ENCODE measurements at places on chromosomes 2 and 18.

- no peak for DNase-seq
Measured at GRCh38 chr2:8515864-8516533, 165.9 kb upstream of the ID2 start.

DNA sequence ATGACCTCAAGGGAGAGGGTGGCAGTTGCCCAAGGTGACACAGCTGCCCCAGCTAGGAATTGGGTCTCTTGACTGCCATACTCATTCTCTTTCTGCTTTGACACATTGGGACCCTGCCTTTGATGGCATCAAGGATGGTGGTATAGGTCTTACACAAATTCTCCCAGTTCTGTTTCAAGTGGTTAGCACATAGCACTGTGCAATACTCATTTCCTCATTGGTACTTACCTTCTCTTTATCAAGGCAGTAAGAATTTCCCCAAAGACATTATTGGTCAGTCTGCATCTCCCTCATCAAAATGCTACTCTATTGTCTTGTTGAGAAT, 35.9 kb upstream of the CCDC93 start:
- no peak for DNase-seq

- DNase-seq, result no peak
Measured at GRCh38 chr2:200446612-200447011, 63.3 kb downstream of the KCTD18 start.

GRCh38 chr18:59640721-59641120, 56.5 kb downstream of the CCBE1 start:
- DNase-seq, result no peak

DNA sequence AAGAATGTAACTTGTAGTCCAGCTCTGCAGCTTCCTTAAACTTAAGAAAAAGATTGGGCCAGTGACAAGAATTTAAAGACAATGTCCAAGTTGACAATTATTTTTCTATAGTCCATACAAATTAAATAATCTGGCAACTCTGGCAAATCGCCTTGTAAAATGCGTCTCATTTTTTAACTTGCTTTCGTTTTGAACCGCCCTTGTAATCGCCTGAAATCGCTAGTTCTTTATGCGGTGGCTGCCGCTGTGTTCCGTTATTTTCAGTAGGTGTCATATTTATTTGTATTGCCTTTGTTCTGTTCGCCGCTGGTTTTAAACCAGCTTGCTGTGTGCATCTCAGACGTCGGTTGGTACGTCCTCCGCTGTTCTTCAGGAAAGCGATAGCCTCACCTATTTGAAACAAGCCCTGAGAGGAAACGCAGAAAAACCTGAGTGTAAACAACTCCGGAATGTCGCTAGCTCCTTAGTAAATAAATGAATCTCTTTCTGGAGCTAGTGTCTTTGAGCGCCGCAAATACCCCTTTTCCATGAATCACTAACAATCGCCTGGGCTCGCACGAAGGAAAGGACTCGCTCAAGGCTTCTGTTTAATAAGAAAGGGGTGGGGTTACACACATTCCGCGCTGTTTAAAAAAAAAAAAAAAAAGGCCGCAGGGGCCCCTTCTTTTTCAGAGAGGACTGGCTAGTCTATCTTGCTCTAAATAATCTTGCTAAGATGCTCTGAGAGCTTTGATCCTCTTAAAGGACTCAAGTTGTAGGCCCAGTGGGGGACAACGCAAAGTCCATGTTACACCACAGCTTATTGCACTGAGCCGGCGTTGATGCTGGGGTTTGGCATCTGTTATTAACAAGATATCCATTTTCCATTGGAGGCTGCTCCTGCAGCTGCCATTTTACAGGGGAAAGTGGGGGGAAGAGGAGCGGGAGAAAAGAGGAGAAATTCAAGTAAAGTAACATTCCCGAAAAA, 3.0 kb downstream of the HOXD8 start:
- DNase-seq, result no peak

GRCh38 chr18:48800466-48800865, 150.3 kb downstream of the SMAD7 start:
- no peak for DNase-seq

DNA sequence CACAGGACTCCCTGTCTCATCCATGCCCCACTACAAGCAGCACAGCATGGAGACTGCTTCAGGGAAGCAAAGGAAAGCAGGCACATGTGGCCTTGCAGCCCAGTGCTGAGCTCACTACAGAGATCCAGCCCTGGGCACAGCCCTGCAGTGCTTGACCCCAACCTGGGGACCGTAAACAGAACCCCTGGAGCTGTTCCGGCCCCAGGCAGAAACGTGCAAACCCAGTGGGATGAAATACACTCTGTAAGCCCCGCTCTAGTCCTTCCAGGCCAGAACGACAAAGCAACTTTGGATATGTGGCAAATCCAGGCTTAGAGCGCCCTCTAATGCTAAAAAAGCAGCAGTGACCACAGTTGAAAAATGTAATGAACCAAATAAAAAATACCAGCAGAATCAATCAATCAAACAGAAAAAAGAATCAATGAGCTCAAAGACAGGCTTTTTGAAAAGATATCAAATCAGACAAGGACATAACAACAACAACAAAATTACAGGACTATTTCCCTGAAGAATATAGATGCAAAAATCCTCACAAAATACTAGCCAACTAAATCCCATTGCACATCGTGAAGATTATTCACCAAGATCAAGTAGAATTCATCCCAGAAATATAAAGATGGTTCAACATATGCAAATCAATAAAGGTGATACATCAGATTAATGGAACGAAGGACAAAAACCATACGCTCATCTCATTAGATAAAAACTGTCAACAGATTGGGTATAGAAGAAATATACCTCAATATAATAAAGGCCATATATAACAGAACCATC, 45.6 kb downstream of the ZNF519 start:
- no peak for DNase-seq

DNA sequence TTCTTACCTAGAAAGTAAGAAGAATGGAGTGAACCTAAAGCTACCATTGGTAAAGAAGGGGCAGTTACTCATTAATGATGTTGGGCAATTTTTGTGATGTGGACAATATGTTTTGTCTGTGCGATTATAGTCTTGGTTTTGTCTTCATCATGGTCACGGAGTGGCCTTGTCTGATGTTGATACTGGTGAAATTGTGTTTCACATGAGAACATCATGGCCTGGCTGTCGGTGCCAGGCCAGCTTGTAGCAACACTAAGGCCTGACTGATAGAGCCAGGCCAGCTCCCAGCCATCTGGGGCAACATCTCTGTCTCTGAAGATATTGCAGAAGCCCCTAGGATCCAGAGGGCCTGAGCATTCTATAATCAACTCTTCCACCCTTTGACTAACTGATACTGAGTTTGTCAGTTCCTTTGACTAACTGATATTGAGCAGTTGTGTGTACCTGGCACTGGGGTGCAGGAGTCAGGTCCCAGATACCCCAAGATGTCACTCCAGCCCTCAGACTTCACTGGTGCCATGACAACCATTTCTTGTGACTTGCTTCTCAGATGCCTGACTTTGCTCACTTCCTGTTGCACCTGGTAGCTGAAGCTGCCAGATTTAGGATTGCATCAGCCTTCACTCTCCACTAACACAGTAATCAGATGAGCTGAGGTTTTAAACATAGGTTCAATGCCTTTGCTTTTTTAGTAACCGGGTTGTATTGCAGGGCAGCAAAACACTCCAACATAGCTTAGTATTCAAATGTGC, 62.5 kb downstream of the RPIA start:
- DNase-seq, result peak; percentile 55

DNA sequence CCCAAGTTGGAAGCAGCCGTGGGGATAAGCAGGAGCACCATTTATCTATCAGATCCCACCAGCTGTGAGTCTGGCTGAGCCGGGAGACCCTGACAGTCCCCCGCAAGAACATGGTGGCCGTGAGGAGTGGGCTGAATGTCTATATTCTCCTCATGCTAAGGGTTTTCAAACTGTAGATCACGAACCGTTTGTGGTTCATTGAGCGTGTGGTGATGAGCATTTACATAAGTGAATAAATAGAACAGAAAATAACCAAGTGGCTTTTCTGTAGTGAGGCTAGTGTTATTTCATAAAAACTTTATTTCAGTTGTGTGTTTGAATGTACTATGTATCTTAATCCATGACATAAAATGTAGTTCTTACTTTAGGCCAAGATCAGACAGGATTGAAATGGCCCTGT, 190.2 kb upstream of the APCDD1 start:
- DNase-seq, result no peak

GRCh38 chr2:191247381-191248057, 2.3 kb downstream of the MYO1B start:
- no peak for DNase-seq

GRCh38 chr2:97970293-97971060, 25.3 kb downstream of the TMEM131 start:
- DNase-seq, result no peak

GRCh38 chr18:1708006-1708405, 803.3 kb downstream of the ADCYAP1 start:
- DNase-seq, result no peak

- DNase-seq, result peak; percentile 64
Measured at GRCh38 chr18:77208964-77209363, 40.7 kb upstream of the GALR1 start.

- DNase-seq, result no peak
Measured at GRCh38 chr2:100802066-100802465, 17.9 kb upstream of the NPAS2 start.

GRCh38 chr2:127421871-127422558, 3.8 kb downstream of the PROC start:
- no peak for DNase-seq

GRCh38 chr18:11096839-11097750, 52.3 kb downstream of the PIEZO2 start:
- no peak for DNase-seq

- DNase-seq, result no peak
Measured at GRCh38 chr2:29063646-29064345, 10.5 kb downstream of the PCARE start.

DNA sequence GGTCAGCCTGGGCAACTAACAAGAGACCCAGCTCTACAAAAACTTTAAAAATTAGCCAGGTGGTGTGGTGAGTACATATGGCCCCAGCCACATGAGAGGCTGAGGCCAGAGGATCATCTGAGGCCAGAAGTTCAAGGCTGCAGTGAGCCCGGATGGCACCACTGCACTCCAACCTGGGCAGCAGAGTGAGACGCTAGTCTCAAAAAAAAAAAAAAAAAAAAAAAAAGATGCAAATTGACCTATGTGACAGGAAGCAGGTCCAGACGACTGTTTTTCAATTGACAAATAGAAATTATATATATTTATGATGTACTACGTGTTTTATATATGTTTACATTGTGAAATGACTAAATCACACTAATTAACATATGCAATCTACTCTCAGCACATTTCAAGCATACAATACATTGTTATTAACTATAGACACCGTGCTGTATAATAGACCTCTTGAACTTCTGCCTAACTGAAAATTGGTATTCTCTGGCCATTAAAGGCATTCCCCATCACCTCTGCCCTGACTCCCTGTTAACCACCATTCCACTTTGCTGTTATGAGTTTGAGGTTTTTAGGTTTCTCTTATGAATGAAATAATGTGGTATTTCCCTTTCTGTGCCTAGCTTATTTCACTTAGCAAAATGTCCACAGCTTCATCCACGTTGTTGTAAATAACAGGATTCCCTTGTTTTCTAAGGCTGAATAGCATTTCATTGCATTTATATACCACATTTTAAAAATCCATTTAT, 32.4 kb upstream of the MGAT4A start:
- no peak for DNase-seq

DNA sequence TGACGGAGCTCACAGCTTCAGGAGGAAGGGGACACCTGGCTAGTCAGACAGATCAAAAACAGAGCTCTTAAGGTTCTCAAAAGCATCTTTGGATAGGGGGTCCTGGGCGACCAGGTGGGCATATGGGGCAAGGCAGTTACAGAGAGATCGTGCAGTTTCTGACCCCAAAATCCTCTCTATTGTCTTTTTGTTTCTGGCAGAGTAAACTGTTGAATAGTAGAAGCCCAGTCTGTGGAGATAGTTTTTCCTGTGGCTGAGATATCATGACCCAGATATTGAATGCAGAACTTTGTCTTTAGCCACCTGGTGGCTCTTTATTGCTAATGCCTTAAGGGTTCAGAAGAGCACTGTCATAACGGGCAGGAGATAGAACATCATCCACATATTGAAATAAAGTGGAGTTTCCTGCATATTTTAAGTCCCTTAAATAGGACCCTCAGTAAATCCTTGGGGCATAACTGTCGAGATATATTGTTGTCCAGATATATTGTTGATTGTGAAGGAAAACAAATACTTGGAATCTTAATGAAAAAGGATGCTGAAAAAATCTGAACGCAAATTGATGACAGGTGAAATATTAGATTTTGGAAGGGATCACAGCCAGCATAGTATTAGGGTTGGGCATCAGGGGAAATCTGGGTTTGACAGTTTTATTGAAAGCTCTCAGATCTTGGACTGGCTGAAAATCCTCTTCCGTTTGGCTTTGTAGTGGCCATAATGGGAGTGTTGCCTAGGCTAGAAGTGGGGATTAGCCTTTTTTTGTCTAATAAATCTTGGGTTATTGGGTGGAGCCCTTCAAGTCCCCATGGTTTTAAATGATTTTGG, 14.1 kb upstream of the ZDBF2 start:
- no peak for DNase-seq

DNA sequence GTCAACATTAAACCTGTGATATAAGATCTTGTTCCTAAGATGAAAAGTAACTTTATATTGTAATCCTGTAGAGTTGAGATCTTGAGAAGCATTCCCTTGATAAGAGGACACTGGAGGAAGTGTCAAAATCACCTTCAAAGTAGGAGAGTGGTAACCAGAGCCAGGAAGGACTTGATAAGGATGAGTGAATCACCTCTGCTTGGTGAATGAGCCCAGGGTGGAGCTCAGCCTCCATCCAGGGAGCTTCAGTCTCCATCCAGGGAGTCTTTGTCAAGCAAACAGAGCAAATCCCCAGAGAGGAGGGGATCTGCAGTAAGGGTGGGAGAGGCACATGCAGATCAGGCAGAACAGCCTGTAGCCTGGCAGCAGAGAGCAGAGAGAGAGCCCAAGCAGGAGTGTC, 167.1 kb upstream of the SIX2 start:
- no peak for DNase-seq

DNA sequence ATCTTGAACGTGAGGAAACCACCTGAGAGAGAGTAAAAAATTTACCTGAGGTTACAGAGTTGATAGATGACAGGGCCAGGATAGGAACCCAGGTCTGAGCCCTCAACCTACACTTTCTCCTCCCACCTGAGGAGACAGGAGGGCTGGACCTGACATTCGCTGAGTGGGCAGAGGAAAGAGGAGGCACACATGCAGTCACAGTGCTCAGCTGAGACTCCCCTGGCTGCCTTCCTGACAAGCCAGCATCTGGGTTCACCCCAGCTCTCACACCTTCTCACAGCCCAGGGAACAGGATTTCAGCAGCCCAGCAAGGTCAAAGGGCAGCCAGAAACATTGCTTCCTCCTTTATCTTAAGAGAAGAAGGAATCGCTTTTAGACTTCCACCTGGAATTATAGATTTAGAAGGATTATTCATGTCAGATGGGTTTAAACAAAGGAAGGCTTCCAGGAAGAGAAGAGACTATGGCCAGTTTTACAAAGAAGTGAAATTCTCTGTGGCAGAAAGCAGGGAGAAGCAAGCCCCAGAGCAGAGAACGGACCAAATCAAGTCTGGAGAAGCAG, 18.1 kb upstream of the PKDCC start:
- DNase-seq, result no peak
